ENCODE measurements at places on chromosomes 3 and 15. TPM values are rescaled to one million over a fixed set of nuclear protein-coding genes. Genes with fewer than 3 reads are reported as not detected.

NAA80 gene
- 1.6 TPM for total RNA-seq

ZNF620 gene
- total RNA-seq: 2.4 TPM

CEP152 gene
- 3.8 TPM for total RNA-seq

DHX36 gene
- total RNA-seq: 26.7 TPM

ATP13A5 gene
- not detected for total RNA-seq

SLC15A2 gene
- 0.79 TPM for total RNA-seq

CD200 gene
- total RNA-seq: 0.28 TPM

ZNF654 gene
- total RNA-seq: 10.1 TPM

EFCAB12 gene
- total RNA-seq: 0.67 TPM

AGTR1 gene
- 52.2 TPM for total RNA-seq

TERC gene
- total RNA-seq: 207 TPM

NRROS gene
- 9.2 TPM for total RNA-seq

CD86 gene
- 4.0 TPM for total RNA-seq

GPR149 gene
- not detected for total RNA-seq

ALDH1A2 gene
- total RNA-seq: 1.2 TPM

ITGA11 gene
- 1.0 TPM for total RNA-seq

CACNA1D gene
- 18.9 TPM for total RNA-seq

PHLDB2 gene
- total RNA-seq: 22.6 TPM

CLDN11 gene
- 3.3 TPM for total RNA-seq

SMCO1 gene
- total RNA-seq: 0.05 TPM

TIPIN gene
- 2.4 TPM for total RNA-seq

RARRES1 gene
- 6.9 TPM for total RNA-seq

DCLK3 gene
- total RNA-seq: 0.08 TPM

RAB43 gene
- 20.7 TPM for total RNA-seq

BSN gene
- 0.67 TPM for total RNA-seq

FBXW12 gene
- not detected for total RNA-seq

SENP2 gene
- total RNA-seq: 13.4 TPM

ALG1L2 gene
- total RNA-seq: not detected

FEZF2 gene
- not detected for total RNA-seq

GOLGA8J gene
- total RNA-seq: 0.25 TPM

DUOX2 gene
- total RNA-seq: not detected

GOLGA8S gene
- total RNA-seq: 0.05 TPM

LINS1 gene
- 7.4 TPM for total RNA-seq

MORC1 gene
- total RNA-seq: 0.14 TPM
